ENCODE measurements at places on chromosomes 2 and 18. TPM values are rescaled to one million over a fixed set of nuclear protein-coding genes. Genes with fewer than 3 reads are reported as not detected.
A peak's percentile ranks its signal among the peaks of the same experiment; 100 is the strongest.

GRCh38 chr2:210288408-210288807 is 26.6 kb downstream of the MYL1 start:
- DNase-seq = no peak

- no peak for DNase-seq
Measured at GRCh38 chr2:128317181-128317898, 1.3 kb downstream of the HS6ST1 start.

DNA sequence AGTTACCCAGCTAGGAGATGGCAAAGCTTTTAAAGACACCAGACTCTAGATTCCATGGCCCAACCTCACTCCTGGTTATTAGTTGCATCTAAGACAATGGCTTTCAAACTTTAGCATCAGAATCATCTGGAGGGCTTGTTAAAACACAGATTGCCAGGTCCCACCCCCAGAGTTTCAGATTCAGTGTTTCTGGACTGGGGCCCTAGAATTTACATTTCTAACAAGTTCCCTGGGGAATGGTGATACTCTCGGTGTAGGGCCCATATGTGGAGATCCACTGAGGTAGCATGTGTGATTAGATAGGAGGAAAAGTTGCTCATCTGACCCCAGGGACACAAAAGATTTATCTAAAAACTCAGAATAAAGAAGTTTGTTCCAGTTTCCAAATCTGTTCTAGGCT is 14.5 kb upstream of the TTR start:
- no peak for DNase-seq

DNA sequence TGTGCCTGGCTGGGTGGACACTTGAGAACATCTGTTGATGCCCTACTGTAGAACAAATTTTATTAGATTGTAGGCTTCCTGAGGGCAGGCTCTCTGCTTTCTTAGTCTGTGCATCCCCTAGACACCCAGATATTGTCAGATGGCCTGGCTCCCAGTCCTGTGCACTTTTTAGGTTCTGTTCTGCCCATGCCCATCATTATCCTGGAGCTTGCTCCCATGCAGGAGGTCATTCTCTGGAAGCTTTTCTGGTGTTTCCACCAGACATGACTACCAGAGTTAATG is 213.3 kb downstream of the MYCN start:
- no peak for DNase-seq

GRCh38 chr2:111122631-111123421 is 2.1 kb downstream of the BCL2L11 start:
- DNase-seq = peak; percentile 51

- DNase-seq = no peak
Measured at GRCh38 chr2:238897122-238897880, 49.4 kb downstream of the TWIST2 start.

GRCh38 chr2:184780944-184781343 is 182.6 kb downstream of the ZNF804A start:
- DNase-seq = no peak

- DNase-seq = no peak
Measured at GRCh38 chr2:229162015-229162414, 109.1 kb downstream of the PID1 start.

GRCh38 chr18:35167332-35167731 is 73.5 kb upstream of the ZNF397 start:
- DNase-seq = no peak

- DNase-seq = peak; percentile 38
Measured at GRCh38 chr2:196987649-196988364, 61.3 kb upstream of the PGAP1 start.

DNA sequence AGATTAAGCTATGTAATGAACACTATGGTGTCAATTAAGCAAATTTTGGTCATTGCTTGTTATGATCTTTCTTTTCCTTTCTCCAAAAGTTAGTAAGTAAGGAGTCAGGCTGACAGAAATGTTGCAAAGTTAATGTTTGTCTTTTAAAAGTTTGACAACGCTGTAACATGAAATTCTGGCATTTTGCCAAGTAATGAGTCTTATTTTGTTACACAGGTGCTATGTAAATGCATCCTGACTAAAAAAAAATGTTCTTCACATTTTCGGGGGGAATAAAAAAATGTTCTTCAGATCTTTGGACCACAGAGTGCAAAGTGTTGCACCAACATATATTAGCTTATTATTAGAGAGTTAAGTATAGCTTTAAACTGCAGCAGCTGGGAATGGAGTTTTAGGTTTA is 54.8 kb upstream of the PROKR1 start:
- DNase-seq = no peak

GRCh38 chr18:77099485-77100370 is 32.9 kb downstream of the MBP start:
- DNase-seq = no peak

DNA sequence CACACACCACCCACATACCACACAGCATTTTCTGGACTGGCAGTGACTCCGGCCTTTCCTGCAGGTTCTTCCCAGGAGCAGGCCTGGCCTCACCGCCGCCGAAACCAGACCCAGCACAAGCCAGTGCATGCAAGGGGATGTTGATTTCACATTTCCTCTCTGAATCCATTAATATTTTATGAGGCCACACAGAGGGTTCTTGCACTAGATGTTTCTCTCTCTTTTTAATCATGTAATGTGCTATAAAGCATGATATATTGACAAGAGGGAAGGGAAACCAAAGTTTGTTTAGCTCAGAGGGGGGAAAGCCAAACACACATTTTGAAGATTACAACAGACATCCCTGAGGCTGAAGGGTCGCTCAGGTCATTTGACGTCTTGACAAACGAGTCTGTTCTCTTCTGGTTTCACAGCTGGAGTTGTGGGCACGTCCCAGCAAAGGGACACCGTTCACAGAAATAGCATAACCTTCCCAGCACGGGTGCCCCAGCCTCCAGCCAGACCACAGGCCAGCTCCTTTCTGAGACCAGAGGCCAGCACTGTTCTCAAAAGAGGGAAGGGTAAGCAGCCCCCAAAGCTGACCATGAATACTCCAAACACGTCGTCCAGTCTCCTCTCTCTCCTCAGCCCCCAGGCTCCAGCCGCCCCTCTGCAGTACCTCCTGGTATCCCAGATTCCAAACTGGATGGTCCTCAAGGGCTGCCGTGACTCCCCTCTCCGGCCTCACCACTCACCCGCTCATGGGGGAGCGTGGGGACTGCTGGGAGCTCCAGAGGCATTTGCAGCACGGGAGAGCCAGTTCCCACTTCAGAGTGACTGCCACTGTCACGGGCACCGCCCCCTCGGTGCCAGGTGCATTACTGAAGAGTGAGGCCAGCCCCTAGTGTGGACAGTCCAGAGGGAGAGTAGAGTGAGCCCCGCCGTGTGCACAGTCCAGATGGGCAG is 340.3 kb upstream of the SALL3 start:
- DNase-seq = no peak

DNA sequence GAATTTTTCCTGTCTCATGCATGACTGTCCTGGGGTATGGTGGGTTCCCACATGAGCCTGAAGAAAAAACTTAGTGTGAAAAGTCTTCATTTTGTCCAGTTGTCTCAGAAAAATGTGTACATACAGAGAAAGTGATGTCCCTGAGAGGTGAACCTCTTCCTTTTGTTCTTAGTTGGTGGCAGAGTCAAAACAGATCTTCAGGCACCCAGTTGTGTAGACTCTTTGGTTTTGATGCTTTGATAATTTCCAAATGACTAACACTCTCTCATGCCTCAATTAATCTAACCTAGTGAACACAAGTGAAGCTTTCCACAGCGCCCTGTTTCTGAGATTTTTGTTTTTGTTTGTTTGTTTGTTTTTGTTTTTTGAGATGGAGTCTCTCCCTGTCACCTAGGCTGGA is 273.5 kb downstream of the PIK3C3 start:
- DNase-seq = no peak

- DNase-seq = no peak
Measured at GRCh38 chr2:129763190-129763846, 216.1 kb upstream of the RAB6C start.

GRCh38 chr2:47354013-47354847 is 48.7 kb upstream of the MSH2 start:
- DNase-seq = no peak

DNA sequence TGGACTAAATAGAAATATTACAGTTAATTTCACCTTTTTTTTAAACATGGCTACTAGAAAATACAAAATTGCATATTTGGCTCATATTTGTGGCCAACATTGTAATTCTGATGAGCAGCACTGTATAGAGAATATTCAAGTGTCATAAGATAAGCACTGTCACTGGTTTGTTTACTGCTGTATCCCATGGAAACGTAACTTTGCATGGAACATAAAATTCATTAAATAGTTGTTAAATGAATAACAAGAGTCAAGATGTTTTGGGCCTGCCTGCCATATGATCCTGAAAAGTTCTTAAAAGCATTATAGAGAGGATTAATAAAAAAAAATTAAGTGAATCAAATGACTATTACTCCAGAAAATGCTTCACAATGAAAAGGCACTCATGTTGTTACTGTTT is 763.7 kb upstream of the CRIM1 start:
- DNase-seq = no peak

DNA sequence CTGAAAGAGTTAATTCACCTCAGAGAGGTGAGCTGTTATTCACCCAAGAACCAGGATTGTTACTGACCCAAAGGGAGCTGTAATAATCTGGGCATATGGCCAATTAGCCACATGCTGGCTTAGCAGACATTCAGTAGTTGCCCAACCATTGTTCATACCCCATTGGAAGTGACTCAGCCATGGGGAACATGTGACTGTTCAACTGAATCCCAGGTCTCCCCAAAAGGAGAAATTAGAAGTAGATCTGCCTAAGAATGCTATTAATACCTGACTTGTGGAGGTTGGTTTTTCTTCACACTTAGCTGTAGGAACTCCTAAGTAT is 272.6 kb upstream of the UBE2E3 start:
- no peak for DNase-seq

DNA sequence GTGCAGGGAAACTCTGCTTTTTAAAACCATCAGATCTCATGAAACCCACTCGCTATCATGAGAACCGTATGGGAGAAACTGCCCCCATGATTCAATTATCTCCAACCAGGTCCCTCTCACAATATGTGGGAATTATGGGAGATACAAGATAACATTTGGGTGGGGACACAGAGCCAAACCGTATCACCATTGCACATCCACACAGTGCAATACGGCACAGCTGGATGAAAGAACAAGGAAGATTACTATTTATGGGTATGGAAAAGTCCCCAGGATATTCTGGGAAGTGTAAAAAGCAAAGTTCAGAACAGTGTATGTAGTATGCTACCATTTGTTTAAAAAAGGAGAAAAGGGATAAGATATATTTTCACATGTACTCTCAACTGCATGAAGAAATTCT is 290.1 kb downstream of the PIK3C3 start:
- no peak for DNase-seq

- no peak for DNase-seq
Measured at GRCh38 chr2:152427902-152428301, 92.9 kb downstream of the FMNL2 start.

- no peak for DNase-seq
Measured at GRCh38 chr2:42101206-42102023, 53.6 kb downstream of the PKDCC start.

- DNase-seq = no peak
Measured at GRCh38 chr18:59484561-59485328, 125.7 kb upstream of the LMAN1 start.

GRCh38 chr2:241330616-241330981 is 14.9 kb downstream of the SEPTIN2 start:
- DNase-seq = no peak

GRCh38 chr18:44859751-44860439 is 179.2 kb downstream of the SETBP1 start:
- DNase-seq = no peak

- no peak for DNase-seq
Measured at GRCh38 chr2:64105670-64106461, 38.4 kb downstream of the PELI1 start.

- no peak for DNase-seq
Measured at GRCh38 chr2:192247456-192247855, 52.7 kb upstream of the TMEFF2 start.

GRCh38 chr2:111995148-111995547 is 59.9 kb upstream of the TMEM87B start:
- DNase-seq = no peak

GRCh38 chr2:19667085-19667484 is 234.7 kb downstream of the TTC32 start:
- no peak for DNase-seq

GRCh38 chr2:12597610-12598009 is 119.1 kb upstream of the TRIB2 start:
- no peak for DNase-seq

DNA sequence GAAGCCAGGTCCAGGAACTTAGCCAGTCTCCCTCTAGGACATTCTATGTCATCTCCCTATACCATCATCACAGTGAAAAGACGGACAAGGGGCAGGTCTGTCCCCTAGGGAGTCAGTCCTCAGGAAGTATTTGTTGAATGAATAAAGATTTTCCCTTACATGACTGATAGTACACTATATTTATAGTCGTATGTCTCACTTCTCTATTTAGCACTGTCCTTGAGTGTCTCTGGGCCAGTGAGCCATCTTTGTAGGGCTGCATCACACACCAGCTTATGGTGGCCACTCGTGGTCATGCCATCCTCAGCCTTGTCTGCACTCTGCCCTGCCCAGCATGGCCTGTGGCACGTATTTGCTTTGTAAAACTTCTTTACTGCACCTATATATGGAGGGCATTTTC is 25.8 kb downstream of the PTPN18 start:
- no peak for DNase-seq

- DNase-seq = no peak
Measured at GRCh38 chr2:207252979-207253645, 87.4 kb upstream of the KLF7 start.

- DNase-seq = no peak
Measured at GRCh38 chr2:190677255-190677654, 28.4 kb downstream of the NAB1 start.

GRCh38 chr2:2926009-2926857 is 451.4 kb downstream of the EIPR1 start:
- DNase-seq = no peak

Gene EMX1
- 37.9 TPM for polyA plus RNA-seq

Gene TSPYL6
- polyA plus RNA-seq = 0.13 TPM

Gene HOXD3
- polyA plus RNA-seq = 26.1 TPM

Gene ATOH8
- polyA plus RNA-seq = 10.3 TPM

Gene TUBA4B
- polyA plus RNA-seq = 0.75 TPM

Gene CABYR
- polyA plus RNA-seq = 13.0 TPM

Gene PROM2
- 39.1 TPM for polyA plus RNA-seq

Gene SAG
- polyA plus RNA-seq = 0.13 TPM

Gene PSMD1
- 111 TPM for polyA plus RNA-seq

Gene NYAP2
- 0.17 TPM for polyA plus RNA-seq

Gene UGT1A10
- not detected for polyA plus RNA-seq
